Stimulated activated CD8-positive, alpha-beta memory T cell treated with anti-CD3 and anti-CD28 coated beads, Interleukin-4, amount 100 ng/mL, for 24 hours (primary cell): ENCODE measurements at places on chromosomes 6 and 20.

- DNase-seq = no peak
Observed at GRCh38 chr6:120254651-120255050, 905.1 kb upstream of the MAN1A1 start.

GRCh38 chr6:111662072-111662793, 56.6 kb upstream of the TRAF3IP2 start:
- no peak for DNase-seq

DNA sequence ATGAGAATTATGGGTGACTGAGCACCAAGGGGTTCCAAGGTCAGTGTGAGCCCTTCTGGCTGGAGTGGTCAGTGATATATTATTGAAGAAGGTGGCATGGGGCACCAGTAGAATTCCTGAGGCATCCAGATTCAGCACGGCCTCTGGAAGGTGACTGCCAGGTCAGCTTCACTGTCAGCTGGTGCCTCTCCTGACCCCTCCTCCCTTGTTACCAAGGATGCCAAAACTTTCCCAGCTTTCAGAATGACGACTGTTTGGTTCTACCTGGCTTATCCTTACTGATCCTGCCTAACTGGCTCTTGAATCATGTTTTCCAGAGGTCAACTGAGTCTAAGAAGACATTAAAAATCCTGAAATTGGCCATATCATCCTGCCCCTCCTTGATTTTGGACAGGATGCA, 189.2 kb upstream of the AGPAT4 start:
- no peak for DNase-seq

DNA sequence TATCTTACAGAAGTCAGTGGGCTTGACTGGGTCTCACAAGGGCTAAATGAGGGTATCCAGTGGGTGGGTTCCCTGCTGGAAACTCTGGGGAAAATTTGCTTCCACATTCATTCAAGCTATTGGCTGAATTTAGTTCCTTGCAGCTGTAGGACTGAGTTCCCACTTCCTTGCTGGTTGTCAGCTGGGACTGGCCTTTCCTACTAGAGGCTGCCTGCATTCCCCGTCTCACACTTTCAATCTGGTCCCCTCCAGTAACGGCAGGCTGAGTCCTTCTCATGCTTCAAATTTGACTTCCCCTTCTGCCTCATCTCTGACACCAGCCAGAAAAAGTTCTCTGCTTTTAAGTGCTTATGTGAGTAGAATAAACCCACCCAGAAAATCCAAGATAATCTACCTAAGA, 4.4 kb downstream of the CSNK2A1 start:
- no peak for DNase-seq

DNA sequence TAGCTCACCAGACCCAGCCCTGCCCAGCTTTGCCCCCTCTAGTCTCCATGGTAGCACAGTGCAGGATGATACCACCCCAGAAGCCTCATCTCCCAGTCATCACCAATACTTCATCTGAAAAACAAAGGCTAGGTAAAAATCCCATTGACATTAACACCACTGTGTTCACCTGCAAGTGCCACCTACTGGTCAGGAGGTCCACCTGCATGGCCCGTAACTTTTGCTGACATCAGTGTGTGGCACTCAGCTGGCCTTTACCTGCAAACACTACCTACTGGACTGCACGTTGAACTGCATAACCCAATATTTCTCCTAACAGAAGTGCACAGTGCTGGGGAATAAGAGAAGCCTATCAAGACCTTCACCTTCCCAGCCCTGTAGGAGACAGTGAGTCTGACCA, 234.7 kb upstream of the ADGRB3 start:
- no peak for DNase-seq
